Peyer's patch (tissue), 4 donors: ENCODE measurements at places on chromosomes 11 and 22. TPM values are rescaled to one million over a fixed set of nuclear protein-coding genes. Genes with fewer than 3 reads are reported as not detected.

The KIRREL3 gene
- not detected for total RNA-seq

The MUC5AC gene
- not detected for total RNA-seq

The SERHL2 gene
- total RNA-seq = 3.2 TPM

The GGTLC3 gene
- total RNA-seq = 4.6 TPM

The ANGPTL5 gene
- not detected for total RNA-seq

The OSBP gene
- 57.2 TPM for total RNA-seq

The GRK3 gene
- total RNA-seq = 3.2 TPM

The TMEM86A gene
- total RNA-seq = 0.53 TPM

The KCNK7 gene
- total RNA-seq = 1.5 TPM

The FAM89B gene
- 31.1 TPM for total RNA-seq

The TPCN2 gene
- 42.5 TPM for total RNA-seq

The SYNGR1 gene
- 22.3 TPM for total RNA-seq

The SAA1 gene
- total RNA-seq = not detected

DNA sequence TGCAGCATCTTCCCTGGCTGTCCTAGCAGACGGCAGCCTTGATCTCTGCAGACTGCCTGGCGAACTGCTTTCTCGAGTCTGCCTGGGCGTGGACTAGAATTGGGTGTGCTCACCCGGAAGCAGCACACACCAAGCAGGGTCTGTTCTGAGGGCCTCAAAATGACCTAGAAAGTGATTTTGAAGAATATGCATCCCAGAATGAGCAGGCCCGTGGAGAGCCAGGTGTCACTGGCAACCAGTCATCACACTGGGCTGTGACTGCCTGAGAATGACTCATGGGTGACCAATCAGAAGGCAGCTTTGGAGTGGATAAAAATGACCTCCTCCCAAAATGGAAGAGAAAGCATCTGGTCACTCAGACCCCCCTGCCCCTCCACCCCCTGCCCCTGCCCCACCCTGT, 114.9 kb upstream of the NECTIN1 start:
- DNase-seq = no peak

GRCh38 chr11:28529046-28529445, 420.9 kb downstream of the METTL15 start:
- no peak for DNase-seq

- no peak for DNase-seq
Measured at GRCh38 chr11:118175993-118176777, at the start of gene SCN2B. Gene SCN2B, minus strand, starts transcription at chr11:118176639. Its CDS starts 208 bp downstream, at chr11:118176431.

DNA sequence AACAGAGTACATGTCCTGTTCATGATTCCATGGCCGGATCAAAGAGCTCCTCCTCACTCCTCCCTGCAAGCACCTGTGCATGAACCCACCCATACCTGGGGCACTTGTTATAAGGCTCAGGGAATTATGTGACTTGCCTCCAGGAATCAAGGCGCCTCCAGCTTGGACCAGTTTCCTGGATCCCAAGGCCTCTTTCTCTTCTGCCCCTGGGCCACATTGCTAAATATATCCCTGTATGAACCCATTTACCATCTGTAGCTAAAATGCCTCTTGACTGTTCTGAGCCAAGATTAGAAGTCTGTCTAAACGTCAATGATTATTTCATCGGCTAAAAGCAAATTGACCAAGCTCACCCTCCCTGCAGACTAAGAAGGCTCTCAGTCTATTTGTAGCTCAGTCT, 135.6 kb downstream of the KIRREL3 start:
- DNase-seq = no peak

GRCh38 chr11:92101920-92102319, 122.7 kb upstream of the FAT3 start:
- DNase-seq = no peak

DNA sequence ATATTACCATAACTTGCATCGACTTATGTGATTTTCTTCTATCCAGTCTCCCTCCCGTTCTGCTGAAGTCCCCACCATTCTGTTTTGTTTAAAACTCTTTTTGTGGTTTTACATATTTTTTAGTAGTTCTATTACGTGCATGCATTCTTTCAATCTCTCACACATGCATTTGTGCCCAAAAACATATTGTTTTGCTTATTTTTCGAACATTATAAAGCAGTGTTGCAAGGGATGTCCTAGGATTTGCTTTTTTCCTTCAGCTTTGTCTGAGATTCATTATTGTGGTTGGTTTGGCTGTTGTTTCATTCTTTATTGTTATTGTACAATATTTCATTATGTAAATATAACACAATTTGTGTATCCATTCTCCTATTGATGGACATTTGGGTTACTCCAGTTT, 235.7 kb downstream of the DYNC2H1 start:
- no peak for DNase-seq

DNA sequence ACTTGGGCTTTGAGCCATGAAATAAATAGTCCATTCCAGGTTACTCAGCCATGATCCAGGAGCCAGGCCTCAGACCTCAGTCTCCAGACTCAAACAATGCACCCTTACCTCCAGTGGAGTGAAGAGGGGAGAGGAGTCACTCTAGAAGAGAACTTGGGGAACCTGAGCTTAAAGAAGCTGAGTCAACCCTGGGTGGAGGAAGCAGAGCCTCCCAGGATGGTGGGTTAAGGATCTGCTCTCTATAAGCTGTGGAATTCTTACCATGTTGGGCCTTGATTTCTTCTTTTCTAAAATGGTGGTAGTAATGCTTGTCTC, 113.2 kb downstream of the NECTIN1 start:
- no peak for DNase-seq

- DNase-seq = no peak
Measured at GRCh38 chr11:79006854-79007253, 432.2 kb upstream of the NARS2 start.

DNA sequence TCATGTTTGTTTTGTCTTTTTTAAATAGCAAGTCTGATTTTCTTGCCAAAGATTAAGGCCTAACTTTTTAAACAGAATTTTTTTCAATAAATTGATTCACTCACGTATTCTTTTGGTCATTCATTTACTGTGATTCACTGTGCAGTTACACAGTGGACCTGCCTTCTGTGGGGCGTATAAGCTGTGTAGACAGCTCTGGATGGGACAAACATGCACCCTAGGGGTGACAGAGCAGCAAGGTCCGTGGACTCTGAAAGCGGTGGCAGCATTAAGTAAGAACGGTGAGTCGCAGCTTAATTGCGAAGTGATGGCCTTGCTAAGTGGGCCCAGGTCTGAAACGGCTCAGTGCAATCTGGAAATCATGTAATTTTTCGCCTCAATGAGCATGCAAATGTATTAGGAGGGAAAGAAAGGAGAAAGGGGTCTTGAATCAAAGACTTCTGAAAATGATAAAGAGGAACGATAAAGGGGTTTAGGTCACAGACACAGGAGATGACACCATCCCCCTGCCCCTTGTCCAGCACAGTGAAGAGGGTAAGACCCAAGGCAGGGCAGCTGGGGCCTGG, 113.1 kb downstream of the SPATA19 start:
- no peak for DNase-seq

DNA sequence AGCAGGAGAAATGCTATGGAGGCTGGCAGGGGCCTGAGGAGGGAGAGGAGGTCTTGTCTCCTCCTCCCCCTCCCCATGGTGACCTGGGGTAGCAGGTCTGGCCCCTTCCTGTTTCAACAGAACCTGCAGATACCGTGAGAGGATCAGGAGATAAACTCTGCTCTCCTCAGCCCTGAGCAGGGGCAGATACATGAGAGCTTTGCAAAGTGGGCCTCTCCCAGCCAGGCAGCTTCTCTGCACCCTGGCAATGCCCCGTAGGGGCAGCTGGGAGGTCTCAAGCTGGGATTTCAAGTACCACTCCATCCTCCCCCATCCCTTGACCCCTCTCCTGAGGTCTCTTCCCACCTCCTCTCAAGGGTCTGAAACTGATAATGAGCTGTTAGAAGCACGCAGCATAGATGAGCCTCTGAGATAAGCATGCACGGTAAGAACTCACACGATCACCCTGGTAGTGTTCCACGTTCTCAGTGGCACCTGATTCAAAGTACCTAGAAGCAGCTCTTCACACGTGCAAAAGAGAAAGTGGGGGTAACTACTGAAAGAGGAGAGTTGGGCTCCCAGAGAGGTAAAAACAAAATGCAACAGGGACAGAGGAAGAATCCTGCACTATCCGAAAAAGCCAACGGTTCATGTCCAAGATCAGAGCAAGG, 4.9 kb upstream of the CCDC86 start:
- DNase-seq = no peak
